ENCODE measurements at places on chromosomes 12 and 14.

GRCh38 chr14:94867946-94868771 is 98.2 kb upstream of the GSC start:
- DNase-seq = no peak

DNA sequence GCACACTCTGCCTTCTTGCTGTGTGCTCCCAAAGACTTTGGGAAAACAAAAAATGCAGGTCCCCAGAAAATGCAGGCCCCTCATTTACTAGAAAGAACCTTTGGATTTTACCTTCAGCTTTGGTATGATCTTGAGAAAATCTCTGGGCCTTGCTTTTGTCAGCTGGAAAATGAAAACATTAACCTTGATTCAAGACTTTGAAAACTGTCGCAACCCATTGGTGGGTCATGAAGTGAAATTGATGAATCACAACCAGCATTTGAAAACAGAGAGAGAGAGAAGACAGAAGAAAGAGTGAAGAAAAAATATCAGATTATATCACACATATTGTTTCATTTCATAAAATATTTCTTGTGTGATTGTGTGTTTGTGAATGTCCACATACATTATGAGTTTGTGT is 322.5 kb downstream of the ZFP36L1 start:
- DNase-seq = no peak

GRCh38 chr14:99440278-99440677 is 40.4 kb downstream of the SETD3 start:
- no peak for DNase-seq

- no peak for DNase-seq
Observed at GRCh38 chr12:16603260-16603915, 2.6 kb downstream of the LMO3 start.

- DNase-seq = no peak
Observed at GRCh38 chr12:120685522-120685921, 1.4 kb upstream of the MLEC start.

- no peak for DNase-seq
Observed at GRCh38 chr12:38056701-38057689, 259.6 kb upstream of the ALG10B start.

DNA sequence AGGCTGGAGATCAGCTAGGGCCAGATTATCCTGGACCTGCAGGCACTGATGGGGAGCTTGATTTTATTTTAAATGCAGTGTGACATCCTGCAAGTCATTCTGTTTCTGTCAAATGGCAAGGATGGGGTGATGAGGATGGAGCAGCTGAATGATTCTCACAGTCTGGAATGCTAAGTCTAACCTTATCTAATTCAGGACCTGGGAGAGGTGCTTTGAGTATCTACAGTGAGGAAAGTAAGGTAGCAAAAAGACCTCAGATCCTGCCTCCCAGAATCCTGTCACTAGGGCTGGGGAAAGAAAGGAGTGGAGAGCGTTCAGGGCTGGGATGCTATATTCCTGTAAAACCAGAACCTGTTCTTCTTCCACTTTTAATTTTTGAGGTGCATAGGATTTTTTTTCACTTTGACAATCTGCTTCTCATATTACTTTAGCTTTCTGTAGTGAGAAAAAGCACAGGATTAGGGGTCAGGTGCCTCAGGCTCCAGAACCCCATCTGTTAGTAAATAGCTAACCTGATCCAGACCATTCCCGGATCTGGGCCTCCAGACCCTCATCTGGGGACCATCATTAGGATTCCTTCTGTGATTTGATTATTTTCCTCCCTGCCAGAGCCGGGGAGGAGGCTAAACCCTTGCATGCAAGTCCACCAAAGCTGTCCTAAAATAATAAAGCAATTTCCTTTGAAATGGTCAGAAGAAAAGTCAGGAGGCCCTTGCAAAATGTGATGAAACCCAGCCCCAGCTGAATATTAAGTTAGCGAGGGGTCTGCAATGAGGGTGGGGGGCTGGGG is 54.7 kb downstream of the ASCL1 start:
- no peak for DNase-seq

DNA sequence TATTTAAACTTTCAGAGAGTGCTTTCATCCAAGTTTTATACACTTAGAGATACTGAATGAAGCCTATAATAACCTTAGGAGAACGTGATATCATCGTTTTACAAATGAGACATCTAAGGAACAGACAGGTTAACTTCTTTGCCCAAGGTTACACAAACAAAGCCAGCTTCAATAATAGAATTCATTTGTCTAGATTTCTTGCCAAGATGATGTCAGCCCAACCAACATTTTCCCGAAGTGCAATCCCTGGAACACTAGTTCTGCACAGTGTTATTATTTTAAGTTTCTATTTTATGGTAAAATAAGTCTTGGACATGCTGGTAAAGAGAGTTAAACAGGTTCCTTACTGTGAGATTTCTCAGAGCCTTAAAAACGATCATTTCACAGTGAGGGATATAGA is 174.6 kb downstream of the SLC25A21 start:
- no peak for DNase-seq

All from HFF-Myc (cell line).